ENCODE measurements at places on chromosomes 2 and 18.

DNA sequence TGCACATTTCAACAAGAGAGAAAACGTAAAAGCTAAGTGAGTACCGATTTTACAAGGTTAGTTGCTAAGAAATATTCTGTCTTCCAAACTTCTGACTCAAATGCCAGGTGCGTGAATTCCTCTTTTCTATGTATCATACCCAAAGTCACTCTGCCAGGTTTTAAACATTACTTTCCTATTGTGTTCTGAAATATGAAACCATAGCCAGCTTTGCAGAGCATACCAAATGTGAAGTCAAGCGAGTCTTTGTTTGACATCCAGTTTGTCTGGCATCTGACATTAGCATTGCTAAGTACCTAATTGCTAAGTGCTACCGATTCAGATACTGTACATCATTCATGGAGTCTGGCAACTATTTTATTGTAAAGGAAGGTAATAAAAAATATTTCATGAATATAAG, 321.9 kb upstream of the GALNT5 start:
- no peak for DNase-seq

DNA sequence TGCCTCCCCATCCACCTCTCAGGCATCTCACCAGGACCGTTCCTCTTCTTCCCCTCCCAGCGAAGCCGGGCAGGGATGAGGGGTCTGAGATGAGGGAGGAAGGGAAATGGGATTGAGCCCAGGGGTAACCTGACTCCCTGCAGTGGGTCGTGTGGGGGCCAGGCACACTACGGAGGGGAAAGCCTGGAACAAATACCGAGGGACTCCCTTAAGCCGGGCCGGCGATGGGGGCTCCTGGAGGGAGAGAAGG, 250 bp upstream of the SPEG start:
- no peak for DNase-seq

DNA sequence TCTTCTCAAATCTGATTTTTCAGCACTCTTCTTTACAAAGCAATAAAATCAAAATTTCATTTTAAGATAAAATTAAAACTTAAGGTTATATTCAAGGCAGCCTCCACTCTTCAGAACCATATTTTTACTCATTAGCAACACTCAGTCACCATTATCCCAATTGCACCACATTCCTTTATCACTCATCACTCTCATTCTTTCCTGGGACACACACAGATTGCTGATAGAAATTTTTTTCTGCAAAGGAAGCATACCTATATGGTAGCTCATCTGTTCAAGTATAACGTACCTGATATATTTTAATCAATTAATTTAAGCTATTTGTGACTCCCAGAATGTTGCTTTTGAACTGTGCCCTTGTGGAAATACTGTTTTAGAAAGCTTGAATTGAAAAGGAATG, 1559.3 kb upstream of the ZEB2 start:
- no peak for DNase-seq

DNA sequence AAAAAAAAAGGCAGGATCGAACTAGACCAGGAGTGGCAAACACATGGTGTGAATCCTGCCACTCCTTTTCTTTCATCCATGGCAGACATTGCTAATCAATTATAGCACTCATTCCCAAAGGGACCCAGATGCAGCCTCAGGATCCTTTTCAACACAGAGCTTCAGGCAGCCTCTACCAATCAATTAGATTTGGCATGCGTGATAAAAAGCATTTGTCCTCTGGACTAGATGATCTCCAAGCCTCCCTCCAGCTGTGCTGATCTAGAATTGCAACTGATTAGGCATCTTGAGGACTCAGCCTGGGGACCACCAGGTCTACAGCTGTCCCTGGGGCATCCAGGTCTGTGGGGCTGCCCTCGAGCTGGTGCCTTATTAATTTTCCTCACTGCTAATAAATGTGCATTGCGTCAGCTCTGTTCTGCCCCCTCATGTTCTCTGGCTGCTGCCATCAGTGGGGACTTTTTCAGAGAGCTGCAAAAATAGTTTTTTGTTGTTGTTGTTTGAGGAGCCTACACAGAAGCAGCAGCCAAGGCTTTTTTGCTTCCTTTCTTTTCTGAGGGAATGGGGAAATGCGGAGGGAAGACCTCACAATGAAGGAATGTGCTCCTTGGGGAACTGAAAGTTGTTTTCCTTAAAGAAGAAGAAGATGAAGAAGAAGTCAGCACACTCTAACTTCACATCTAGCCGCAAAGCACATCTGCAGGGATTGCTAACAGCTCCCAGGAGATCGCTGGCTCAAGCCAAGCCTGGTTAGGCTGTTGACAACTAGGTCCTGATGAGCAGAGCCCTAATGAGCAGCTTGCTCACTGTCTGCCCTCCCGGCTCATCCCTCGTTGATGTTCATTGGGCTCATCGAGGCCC, 8.8 kb upstream of the ATOH8 start:
- DNase-seq = no peak

DNA sequence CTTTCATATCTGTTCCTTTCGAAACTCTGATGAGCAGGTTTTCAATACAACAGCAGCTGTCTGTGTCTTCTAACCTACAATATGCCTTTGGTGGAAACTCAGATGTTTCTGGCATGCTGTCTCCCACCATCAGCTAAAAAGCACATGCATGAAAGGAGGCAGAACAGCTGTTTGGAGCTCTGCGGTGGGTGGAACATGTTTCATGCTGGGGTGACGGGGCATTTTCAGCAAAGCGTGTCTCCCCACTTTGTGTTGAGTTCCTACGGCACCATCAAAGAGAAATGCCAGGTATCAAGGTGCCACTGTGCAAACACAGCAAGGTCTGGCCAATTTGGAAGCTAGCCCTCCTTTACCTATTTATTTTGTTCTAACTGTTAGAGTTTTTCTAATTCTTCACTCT, 290.1 kb downstream of the CLIP4 start:
- no peak for DNase-seq

GRCh38 chr2:238865744-238866355, 18.0 kb downstream of the TWIST2 start:
- no peak for DNase-seq

Data from activated CD4-positive, alpha-beta T cell treated with anti-CD3 and anti-CD28 coated beads, Interleukin-2, Interleukin-4, amounts not matched to agents 100 ng/mL and 50 ng/mL, durations not matched to agents 16 hours and 8 hours (primary cell).